Activated CD8-positive, alpha-beta memory T cell treated with anti-CD3 and anti-CD28 coated beads for 4 hours (primary cell): ENCODE measurements at places on chromosomes 16 and 17.
A peak's percentile ranks its signal among the peaks of the same experiment; 100 is the strongest.

- no peak for DNase-seq
Observed at GRCh38 chr17:29645515-29646051, 22.9 kb upstream of the CORO6 start.

GRCh38 chr16:54318941-54319340, 32.4 kb upstream of the IRX3 start:
- no peak for DNase-seq

GRCh38 chr16:25007284-25007984, 7.7 kb downstream of the ARHGAP17 start:
- DNase-seq = no peak

GRCh38 chr16:22785552-22785951, 28.4 kb upstream of the HS3ST2 start:
- DNase-seq = no peak

DNA sequence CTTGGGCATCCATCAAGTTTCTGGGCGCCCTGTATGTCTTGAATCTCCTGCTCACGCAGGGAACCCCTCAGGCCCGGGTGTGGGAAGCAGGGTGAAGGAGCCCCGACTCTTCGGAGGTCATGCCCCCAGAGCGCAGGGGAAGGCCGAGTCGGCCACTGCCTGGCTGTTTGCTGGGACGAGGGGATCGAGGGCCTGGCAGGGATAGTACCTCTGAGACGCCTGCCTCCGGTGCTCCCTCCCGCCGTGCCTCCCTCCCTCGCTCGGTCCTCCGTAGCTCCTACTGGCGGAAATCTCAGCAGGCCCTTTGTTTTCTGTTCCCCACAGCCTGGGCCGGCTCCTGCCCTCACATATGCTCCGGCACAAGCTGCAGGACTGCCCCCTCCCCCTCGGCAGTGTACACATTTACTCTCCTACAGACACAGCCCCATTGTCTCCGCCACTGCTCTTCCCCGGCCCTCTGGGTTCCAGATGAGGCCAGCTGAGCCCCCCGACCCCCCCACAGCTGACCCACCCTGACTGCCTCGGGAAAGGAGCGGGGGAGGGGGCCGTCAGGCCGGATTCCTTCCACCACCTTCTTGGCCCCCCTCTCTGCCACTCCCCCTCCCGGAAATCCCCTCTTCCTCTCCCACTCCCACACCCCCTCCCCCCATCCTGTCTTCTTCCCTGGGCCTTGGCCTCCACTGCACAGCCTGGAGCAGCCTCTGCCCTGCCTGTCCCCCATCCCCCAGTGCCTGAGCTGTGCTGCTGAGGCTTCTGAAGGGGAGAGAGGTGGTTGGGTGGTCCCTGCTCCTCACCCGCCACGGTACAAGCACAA, 1.4 kb downstream of the TRAF4 start:
- no peak for DNase-seq

- DNase-seq = no peak
Observed at GRCh38 chr16:75340741-75341491, 89.5 kb upstream of the BCAR1 start.

- DNase-seq = no peak
Observed at GRCh38 chr17:74430706-74431567, 951 bp upstream of the GPRC5C start.

DNA sequence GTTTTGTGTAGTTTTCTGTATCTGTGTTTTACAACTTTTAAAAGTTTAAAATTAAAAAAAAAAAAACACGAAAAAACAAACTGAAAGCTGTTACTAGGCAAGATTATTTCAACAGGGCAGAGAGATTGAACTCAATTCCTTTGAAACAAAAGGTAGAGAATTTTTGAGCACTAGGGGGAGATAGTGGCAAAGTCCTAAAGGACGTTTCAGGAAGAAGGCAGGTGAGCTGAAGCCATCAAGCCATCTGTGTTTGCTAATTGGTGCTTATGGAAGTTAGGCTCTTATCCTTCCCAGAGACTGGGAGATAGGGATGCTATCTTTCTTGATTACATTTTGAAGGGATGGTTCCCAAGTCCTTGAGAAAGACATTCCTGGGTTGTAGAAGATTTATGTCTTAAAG, 70.6 kb upstream of the CLEC3A start:
- DNase-seq = no peak

DNA sequence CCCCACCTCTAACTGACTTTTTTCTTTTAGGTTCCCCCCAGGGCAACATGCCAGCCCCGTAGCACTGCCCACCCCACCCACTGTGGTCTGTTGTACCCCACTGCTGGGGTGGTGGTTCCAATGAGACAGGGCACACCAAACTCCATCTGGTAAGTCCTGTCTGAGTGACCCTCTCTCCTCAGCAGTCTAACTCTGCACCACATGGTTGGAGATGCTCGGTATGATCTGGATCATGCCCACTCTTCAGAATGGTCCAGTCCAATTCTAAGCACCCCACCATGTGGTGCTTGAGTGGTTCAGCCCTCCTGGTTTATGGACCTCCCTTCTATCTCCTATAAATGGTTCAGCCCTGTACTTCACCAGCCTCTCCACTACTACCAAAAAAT, 5.9 kb downstream of the KDM6B start:
- DNase-seq = no peak

DNA sequence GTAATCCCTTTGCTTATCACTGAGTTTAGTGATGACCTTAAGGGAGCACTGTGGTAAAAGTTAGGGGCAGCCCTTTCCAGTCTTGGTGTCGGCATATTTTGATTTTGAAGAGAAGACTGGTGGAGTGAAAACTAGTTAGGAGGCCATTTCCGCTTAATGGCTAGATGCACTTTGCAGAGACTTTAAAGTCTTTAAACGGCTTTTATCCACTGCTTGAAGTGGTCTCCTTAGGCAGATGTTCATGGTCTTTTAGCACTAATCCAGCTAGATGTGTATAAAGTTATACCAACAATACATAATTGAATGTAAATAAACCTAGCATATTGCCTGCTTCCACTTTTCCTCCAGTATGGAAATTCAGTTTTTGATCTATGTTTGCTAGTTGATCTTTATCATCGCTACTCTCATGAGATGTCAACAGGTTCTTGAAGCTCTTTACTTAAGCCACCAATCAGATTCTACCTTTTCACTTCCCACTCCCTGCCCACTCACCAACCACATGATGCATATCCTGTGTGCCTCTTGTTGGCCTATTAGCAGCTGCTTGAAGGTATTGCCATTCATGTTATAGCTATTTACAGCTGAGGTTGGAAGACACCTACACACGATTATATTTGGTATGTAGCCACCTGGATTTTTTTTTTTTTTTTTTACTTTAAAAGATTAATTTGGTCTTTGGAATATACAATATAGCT, 132.0 kb downstream of the NLK start:
- DNase-seq = peak; percentile 13

GRCh38 chr16:23278031-23278430, 24.1 kb upstream of the SCNN1B start:
- DNase-seq = no peak

DNA sequence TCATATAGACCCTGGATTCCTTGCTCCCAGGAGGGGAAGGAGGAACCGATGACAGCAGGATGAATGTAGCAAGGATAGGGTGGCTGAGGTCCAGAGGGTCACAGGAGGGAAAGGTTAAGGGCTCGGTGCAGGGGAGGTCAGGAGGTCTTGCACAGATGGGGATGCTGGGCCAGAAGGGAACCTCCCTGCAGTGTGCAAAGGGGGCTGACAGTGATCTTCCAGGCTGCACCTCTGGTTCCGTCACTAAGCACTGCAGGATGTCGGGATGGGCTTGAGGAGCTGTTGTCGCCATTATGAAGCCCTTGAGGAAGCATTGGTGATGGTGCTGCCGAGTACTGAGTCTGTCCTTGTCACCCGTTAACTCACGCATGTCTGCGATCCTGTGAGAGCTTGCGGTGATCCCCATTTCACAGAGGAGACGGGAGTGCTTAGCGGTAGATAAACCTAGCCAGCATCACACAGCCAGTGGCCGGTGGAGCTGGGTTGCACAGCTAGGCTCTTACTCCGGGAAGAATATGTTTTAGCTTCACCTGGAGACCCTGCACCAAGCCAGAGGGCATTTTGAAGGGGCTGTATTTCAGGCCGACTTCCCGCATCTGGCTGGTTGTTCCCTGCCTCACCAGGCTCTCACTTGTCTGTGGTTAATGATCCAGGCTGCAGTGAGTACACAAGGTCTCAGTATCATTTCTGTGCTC, 120.4 kb downstream of the SNX29 start:
- no peak for DNase-seq

DNA sequence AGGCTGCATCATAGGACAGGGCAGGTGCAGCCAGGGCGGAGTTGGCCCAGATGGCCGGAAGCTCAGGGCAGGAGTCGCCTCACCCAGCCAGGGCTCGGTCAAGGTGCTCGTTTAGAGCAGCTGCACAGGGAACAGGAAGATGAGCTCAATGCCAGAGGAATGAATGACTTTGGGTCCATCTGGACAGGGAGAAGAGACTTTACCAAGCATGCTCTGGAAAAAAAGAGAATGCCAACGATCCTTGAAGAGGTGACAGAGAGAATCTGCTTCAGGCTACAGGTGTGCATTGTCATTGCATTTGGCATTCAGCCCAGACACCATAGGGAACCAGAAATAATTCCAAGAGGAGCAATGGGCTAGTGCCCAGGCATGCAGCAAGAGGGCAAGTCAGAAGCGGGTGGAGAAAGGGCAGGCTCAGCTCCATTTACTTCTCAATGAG, 6.7 kb upstream of the MPP3 start:
- DNase-seq = no peak

DNA sequence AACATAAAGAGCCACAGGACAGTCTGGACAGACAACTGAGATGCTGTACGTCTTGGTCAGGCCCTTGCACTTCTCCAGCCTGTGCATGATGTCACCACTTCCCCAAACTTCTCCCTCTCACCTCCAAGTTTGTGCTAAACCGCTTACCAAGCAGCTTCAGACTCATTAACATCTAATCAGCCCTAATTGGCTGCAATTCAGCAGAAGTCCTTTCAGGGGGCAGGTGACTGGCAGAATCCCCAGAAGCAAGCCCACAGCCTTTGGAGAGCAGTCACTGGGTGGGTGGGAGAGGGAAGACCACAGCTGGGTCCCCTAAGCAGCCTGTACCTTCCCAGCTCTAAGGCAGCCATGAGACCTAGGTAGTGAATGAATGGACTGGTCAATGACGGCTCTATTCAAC, 161.4 kb downstream of the GRIN2A start:
- DNase-seq = no peak

- no peak for DNase-seq
Observed at GRCh38 chr17:7445619-7445968, 733 bp downstream of the CHRNB1 start.

- DNase-seq = no peak
Observed at GRCh38 chr16:54285414-54286089, 1.0 kb downstream of the IRX3 start.

GRCh38 chr17:29032013-29032856, 10.7 kb upstream of the PIPOX start:
- no peak for DNase-seq

DNA sequence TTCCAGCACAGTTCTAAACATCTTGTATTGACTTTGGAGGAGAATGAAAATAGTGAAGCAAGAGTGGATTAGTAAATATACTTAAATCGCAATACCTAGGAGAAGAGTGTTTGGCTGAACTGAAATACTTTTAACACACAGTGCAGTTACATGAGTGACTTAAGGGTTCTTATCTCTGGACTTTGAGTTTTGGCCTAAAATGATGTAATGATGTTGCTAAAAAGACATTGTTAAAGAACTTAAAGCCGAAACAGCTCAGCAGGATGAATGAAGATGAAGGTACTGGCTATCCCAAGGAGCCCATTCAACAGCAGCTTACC, 28.1 kb downstream of the PMP22 start:
- DNase-seq = no peak

- DNase-seq = no peak
Observed at GRCh38 chr17:79658811-79659207, 48.0 kb upstream of the RBFOX3 start.

GRCh38 chr16:78106686-78107085, 7.2 kb downstream of the WWOX start:
- DNase-seq = no peak

GRCh38 chr17:42010898-42011516, 6.2 kb downstream of the DNAJC7 start:
- DNase-seq = no peak

DNA sequence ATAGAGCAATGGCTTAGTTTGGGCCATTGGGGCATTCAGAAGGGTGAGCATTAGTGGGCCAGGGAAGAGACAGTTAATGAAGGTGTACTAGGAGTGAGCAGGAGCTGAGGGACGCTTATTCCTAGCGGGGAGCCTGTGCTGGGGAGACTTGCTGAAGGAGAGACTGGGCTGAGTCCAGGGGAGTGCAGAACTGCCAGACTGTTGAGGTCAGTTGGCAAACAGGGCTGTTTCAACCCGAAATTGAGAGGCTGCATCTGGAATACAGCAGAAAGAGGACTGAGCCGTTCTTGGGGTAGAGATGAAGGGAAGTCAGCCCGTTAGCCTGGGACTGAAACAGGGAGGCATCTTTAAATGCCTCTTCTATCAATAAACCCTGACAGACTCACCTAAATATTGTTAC, 33.2 kb downstream of the MAP2K6 start:
- no peak for DNase-seq

DNA sequence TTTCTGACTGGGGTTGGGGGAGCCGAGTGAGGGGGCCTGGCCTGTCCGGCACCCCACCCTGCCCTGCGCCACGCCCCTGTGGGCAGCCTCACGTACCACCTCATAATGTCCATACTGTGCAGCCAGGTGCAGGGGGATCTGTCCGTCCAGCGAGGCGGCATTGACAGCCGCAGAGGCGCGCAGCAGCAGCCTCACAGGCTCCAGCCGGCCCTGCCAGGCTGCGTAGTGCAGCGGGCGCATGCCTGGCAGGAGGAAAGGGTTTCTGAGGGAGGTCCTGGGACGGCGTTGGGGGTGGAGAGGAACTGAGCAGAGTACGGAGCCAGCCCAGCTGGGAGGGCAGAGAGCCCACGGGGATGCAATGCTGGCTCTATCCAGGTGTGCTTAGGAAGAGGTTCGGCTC, 8.4 kb downstream of the CASKIN2 start:
- no peak for DNase-seq

GRCh38 chr16:31874366-31875111, 932 bp downstream of the ZNF267 start:
- DNase-seq = no peak
